ENCODE measurements at places on chromosomes 3 and 15.
A peak's percentile ranks its signal among the peaks of the same experiment; 100 is the strongest.

GRCh38 chr3:15942462-15942861, 144.7 kb upstream of the ANKRD28 start:
- ATAC-seq, result no peak

DNA sequence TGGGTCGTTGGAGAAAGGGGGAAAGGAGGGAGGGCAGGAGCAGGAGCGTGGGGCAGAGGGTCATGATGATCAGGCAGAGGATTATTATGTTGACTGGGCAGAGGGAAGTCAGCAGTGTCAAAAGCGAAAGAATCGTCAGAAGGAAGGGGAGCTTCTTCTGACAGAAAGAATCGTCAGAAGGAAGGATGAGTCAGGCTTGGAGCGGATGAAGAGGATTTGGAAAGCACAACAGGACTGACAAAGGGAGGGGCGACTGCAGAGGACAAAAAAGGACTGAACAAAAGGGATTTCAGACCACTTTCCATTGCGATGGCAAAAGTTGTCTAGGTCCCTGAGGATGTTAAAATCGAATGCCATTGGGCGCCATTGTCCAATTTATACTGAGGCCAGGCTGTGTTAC, 1053.5 kb downstream of the SI start:
- no peak for ATAC-seq

DNA sequence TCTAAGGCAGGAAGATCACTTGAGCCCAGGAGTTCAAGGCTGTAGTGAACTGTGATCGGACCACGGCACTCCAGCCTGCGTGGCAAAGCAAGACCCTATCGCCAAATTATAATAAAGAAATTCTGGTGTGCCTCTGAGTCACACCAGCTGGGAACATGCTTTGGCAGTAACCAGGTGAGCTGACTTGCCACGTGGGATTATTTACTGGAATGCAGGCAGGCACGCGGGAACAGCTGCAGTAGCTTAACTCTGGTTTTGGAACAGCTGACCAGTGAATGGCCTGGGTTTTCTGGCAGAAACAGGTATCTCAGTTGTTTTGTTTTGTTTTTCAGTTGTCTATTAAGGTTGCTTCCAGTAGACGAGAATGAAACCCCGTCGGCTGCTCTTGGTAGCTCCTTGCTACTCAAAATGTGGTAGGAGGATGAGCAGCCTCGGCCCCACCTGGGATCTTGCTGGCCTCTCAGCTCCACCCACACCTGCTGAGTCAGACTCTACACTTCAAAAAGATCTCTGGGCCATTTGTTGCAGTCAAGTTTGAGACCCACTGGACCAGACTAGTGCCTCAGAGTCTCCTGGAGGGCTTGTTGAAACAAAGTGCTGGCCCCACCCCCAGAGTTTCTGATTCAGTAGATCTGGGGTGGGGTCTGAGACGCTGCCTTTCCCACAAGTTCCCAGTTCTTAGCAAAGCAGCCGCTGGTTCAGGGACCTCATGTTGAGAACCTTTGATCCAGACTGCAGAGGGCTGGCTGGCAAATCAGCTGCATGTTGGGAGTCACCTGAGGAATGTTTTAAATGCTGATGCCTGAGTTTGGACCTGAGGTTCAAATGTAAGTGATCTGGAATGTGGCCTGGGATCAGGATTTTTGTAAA, 26.6 kb downstream of the IDH2 start:
- no peak for ATAC-seq

GRCh38 chr3:184305577-184305976, 6.5 kb downstream of the PSMD2 start:
- ATAC-seq, result no peak

- peak; percentile 66 for ATAC-seq
Observed at GRCh38 chr3:184354121-184354728, 7.2 kb downstream of the CLCN2 start.

- ATAC-seq, result no peak
Observed at GRCh38 chr3:45084820-45085816, 59.0 kb downstream of the CLEC3B start.

GRCh38 chr3:83807511-83807910, 1151.3 kb upstream of the CADM2 start:
- no peak for ATAC-seq

- ATAC-seq, result no peak
Observed at GRCh38 chr3:42704136-42704841, 1.7 kb upstream of the HHATL start.

DNA sequence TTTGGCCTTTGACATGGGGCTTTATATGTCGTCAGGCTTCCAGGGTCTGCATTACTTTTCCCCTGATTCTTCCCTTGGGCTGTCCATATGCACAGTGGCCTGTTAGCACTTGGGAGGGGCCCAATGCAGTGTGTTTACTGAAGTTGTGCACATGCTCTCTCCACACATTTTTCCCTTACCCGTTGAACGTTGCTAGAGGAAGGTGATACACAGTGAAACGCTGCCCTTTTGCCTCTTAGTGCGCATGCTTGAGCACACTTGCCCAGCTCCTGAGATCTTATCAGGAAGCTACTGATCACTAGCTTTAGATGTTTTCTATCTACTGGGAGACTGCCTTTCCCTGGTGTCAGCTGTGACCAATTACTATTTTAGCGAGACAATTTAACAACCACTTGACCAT, 1198.0 kb downstream of the ROBO1 start:
- no peak for ATAC-seq

- no peak for ATAC-seq
Observed at GRCh38 chr15:67731112-67731721, 94.1 kb upstream of the SKOR1 start.

DNA sequence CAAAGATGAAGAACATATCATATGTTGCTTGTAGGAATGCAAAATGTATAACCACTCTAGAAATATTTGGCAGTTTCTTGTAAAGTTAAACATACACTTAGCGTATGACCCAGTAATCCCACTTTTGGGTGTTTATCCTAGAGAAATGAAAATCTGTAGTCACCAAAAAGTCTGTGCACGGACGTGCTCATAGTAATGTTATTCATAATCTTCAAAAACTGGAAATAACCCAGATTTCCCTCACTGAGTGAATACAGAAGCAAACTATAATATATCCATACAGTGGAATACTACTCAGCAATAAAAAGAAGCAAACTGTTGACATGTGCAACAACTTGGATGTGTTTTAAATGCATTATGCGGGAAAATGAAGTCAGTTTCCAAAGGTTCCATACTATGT, 155.9 kb downstream of the AKAP13 start:
- no peak for ATAC-seq

DNA sequence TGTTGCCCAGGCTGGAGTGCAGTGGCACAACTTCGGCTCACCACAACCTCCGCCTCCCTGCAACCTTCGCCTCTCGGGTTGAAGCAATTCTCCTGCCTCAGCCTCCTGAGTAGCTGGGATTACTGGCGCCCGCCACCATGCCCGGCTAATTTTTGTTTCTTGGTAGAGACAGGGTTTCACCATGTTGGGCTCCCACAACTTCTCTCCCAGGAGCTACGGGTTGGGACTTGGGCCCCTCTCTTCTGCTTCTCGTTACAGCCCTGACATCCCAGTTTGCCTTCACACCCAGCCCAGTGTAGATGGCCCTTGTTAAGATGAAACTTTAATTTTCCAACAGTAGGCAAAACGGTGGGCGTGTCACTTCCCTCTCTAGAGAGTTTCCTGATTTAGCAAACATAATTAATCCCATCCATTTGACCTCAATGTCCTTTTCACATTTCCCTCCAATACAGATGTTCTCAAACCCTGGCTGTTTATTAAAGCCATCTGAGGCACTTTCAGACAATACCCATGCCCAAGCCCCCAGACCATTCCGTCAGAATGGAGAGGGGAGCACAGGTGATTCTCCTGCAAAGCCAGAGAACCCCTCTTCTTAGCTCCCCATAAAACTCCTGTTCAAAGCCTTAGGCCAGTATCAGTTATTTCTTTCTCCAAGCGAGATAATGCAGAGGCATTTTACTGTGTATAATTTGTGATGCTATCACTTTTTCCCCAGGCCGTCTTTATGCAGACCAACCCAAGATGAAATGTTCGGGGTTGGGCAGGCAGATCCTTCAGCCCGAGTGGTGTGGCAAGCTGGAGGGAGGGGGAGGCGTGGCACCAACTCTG, 245.7 kb downstream of the XXYLT1 start:
- no peak for ATAC-seq

DNA sequence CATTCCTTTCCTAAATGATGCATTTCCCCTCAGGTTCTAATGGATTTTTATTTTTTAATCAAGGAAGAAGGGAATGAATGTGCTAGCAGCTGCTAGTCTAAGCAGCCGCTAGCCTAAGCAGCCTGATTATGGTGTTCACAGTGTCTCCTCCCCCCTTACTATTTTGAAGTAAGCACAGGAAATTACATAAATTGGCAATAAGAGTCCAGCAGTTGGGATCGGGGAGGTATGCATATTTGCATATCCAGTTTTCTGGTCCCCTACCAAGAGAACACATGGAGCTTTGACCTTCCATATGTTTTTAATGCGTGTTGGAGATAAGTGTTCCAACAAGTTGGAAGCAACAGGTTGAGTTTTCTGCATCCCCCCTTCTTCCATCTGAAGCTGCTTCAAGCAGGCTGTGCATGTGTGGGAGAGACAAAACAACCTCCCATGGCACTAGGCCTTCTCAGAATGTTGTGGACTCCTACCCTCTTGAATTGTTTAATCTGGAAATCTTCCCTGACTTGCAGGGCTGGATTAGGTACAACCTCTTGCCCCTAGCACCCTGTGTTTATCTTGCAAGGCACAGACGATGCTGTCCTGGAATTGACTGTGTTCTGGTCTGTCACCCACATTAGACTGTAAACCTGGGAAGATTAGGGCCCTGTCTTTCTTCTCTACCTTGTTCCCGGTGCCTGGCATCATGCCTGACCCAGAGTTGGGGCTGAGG, 124.8 kb upstream of the LRIG1 start:
- no peak for ATAC-seq

DNA sequence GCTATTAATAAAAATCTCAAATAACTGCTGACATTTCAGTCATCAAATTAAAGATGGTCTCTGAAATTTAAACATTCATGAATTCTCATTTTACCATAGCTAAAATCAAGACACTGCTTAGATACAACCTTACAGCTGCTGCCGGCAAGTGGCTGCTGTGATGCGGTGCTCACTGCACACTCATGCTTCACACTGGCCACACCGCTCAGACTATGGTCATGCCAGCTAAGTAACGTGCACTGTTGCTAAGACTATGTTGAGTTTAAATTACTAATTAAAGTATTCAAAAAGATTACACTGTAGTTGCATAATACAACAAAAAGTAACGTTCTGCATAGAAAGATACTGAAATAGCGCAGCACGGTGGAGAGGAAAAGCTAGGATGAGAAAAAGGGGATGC, 12.1 kb downstream of the ATP13A3 start:
- no peak for ATAC-seq

DNA sequence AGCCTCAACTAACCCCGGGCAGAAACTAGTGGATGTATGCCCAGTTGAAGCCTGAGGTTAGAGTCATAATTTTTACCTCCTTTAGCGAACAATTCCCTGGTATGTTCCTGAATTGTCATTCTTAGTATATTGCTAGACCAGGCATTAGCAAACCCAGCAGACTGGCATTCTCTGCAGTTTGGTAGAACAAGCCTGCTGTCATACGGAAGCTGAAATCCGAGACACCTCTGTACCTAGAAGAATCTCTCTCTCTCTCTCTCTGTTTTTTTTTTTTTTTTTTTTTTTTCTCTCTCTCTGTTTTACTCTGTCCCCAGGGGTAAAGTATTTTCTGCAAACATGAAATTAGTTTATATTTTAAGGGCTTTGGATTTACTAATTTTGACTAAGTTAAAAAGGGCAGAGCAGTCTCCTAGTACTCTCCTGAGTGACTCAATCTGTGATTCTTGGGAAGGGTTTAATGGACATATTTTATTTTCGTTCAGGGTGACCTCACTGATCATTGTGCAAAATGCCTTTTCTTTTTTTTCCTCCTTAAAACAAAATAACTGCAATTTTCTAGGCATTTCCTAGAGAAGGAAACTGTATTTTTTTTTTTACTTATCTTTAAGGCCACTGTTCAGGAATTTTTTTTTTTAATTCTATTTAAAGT, 133.6 kb upstream of the ICE2 start:
- no peak for ATAC-seq

DNA sequence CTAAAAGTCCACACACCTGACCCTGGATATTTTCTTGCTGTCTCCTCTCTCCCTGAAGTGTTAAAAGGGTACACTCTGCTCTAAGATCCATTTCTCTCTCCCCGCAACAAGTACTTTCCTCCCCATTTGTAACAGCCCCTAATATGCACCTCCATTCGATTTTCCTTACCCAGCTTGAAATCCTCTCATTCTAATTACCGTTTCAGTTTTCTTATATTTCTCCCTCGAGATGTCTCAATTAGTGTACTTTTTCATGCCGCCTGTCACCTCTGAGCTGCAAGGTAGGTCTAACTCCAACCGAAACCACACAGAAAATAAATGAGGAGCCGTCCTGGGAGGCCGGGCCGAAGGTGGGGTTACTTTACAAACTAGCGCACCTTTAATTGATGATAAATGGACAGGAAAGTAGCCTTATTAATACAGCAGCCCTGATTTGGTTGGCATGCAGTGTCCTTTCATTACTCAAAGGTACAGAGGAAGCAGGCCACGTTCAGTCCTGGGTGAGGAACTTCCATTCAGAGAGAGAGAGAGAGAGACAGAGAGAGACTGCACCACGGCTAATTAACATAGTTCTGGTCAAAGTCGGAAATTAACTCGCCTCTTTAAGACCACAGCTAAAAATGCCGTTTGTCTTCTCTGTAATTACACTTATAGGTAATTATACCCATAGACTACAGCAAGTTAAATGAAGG, 319.9 kb downstream of the ARRDC4 start:
- no peak for ATAC-seq

DNA sequence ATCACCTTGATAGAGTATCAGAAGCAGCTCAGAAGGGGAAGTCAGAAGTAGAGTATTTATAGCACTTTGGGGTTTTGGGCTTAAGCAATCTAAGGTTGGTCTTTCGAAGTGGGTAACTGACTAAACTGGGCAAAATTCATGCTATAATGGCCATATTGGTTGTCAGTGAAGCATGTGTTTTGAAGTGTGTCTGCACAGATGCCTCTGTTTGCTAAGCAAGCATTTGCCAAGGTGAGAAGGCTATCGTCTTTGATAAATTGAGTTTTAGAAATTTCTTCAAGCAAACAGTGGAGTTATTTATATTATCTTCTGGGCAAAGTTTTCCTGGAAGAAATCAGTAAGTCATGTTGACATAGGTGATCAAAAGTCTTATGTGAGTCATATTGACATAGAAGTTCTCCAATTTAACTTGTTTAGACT, 412.8 kb upstream of the TGFBR2 start:
- ATAC-seq, result no peak

DNA sequence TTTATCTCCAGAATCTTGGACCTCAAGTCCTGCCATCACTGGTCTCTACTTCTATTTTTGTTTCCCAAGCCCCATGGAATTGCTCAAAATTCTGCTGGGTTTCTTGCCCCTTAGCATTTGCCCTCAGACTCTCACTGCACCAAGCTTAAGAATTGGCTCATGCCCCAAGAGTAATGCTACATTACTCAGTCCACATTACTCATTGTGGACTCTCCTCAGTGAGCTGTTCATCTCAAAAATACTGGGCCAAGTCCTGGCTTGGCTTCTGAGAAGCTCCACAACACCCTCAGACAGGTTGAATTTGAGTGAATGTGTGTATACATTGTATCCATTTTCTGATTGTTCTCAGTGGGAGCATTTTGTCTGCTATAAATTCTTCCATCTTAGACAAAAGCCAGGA, 364.4 kb upstream of the ARHGEF26 start:
- no peak for ATAC-seq
